Fibroblast of lung (primary cell): ENCODE measurements at places on chromosomes 11 and 22. TPM values are rescaled to one million over a fixed set of nuclear protein-coding genes. Genes with fewer than 3 reads are reported as not detected.

- no peak overlapping the region for H3K4me3 ChIP-seq
- no peaks in the 10 kb centered on the region for H3K36me3 ChIP-seq
- H3K27me3 ChIP-seq, result no peaks in the 10 kb centered on the region
- no peak for DNase-seq
- H3K27ac ChIP-seq, result no peak overlapping the region
Observed at GRCh38 chr11:78688460-78688859, 113.8 kb upstream of the NARS2 start.

DNA sequence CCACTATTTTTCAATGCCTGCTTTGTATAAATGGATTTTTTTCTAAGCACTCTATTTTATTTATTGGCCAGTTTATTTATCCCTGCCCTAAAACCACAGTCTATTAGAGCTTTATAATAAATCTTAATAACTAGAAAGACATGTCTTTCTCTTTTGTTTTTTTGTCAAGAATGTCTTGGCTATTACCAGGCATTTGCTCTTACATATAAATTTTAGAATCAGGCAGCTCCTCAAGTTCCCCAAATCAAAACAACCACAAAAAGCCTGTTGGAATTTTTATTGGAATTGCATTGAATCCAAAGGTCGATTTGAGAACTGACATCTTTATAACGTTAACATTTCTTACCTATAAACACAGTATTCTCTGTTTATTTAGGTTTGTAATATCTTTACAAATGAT, 85.8 kb upstream of the SC5D start:
- DNase-seq, result no peak
- no peaks in the 10 kb centered on the region for H3K36me3 ChIP-seq
- no peaks in the 10 kb centered on the region for H3K27me3 ChIP-seq
- no peak overlapping the region for H3K27ac ChIP-seq
- no peak overlapping the region for H3K4me3 ChIP-seq

DNA sequence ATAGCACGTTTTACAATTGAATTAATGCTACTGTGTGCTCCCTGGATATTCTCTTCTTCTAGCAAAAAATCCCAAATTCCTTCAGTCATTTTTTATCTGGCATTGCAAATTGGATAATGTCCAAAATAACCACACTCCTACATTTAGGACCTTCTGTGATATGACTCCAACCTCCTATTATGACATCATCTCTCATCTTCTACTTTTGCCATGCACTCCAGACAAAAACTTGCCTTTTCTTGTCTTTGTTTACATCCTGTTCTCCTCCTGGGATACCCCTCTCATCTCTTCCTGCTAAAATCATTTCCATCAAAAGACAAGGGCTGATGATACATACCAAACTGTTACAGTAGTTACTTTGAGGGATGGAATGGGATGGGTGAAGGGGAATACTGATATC, 20.6 kb upstream of the TMEM218 start:
- no peak overlapping the region for H3K4me3 ChIP-seq
- H3K27me3 ChIP-seq, result peaks cover 7% of the 10 kb centered on the region
- no peaks in the 10 kb centered on the region for H3K36me3 ChIP-seq
- H3K4me1 ChIP-seq, result peaks cover 6% of the 10 kb centered on the region
- H3K27ac ChIP-seq, result no peak overlapping the region
- no peak for DNase-seq

Gene TRIM21
- total RNA-seq, result 25.2 and 28.4 TPM in 2 replicates

- H3K27ac ChIP-seq, result no peak overlapping the region
- peaks cover 2% of the 10 kb centered on the region for H3K4me1 ChIP-seq
- DNase-seq, result no peak
- no peaks in the 10 kb centered on the region for H3K36me3 ChIP-seq
- no peak overlapping the region for H3K4me3 ChIP-seq
- H3K27me3 ChIP-seq, result no peaks in the 10 kb centered on the region
Observed at GRCh38 chr11:134052988-134053945, 15.6 kb upstream of the JAM3 start.

- peaks cover 6% of the 10 kb centered on the region for H3K4me1 ChIP-seq
- H3K36me3 ChIP-seq, result no peaks in the 10 kb centered on the region
- DNase-seq, result peak; percentile 36
- H3K27ac ChIP-seq, result peak overlapping the region; percentile 29
- H3K4me3 ChIP-seq, result no peak overlapping the region
Observed at GRCh38 chr11:96112192-96113128, 188.6 kb upstream of the MTMR2 start.

- H3K27ac ChIP-seq, result no peak overlapping the region
- H3K4me3 ChIP-seq, result no peak overlapping the region
- H3K27me3 ChIP-seq, result peaks cover 8% of the 10 kb centered on the region
- DNase-seq, result no peak
Observed at GRCh38 chr11:2869561-2870427, 15.8 kb downstream of the CDKN1C start.
